Germinal center (tissue), 1 donor: ENCODE measurements at places on chromosomes 5 and 9.

GRCh38 chr9:111481885-111482636 lies 2.1 kb downstream of the ECPAS start:
- DNase-seq, result no peak

GRCh38 chr9:90368241-90368640 lies 274.4 kb downstream of the DIRAS2 start:
- no peak for DNase-seq

DNA sequence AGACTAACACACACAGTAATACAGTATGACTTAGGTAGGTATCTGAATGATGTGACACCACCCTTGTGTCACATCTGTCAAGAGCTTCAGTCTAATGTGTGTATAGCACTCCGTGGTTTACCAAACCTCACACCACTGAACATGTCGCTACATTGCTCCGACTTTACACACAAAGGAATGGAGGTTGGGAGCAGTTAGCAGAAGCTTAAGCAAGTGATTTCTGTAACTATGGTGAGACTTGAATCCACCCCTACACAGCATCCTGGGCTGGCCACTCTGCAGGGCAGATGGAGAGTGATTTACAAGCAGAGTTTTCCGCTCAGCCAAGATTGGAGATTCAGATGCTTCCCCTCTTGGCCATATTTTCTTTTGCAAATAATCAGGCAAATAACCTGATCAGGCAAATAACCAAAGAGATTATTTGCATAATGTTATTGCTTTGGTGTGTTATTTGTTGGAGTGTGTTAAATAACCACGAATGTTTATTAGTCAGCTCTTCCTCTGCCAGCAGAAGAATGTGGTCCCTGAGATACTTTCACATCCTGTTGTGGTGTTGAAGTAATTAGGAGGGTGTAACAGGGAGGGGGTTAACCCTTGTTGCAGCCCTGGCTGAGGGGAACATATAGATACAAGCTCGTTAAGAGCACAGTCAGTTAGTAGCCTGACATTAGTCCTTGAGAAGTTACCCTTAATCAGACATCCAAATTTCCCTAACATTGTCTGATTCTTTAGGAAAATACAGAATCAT lies 92.8 kb downstream of the SNX18 start:
- peak; percentile 65 for DNase-seq

DNA sequence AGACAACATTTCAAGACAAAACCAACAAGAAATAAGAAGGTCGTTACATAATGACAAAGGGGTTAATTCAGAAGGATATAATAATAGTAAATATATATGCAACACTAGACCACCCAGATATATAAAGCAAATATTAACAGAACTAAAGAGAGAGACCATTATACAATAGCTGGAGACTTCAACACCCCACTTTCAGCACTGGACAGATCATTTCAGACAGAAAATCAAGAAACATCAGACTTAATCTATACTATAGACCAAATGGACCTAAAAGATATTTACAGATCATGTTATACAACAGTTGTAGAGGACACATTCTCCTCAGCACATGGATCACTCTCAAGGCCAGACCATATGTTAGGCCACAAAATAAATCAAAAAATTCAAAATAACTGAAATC lies 26.8 kb downstream of the CERT1 start:
- DNase-seq, result no peak

- DNase-seq, result no peak
These were observed 396.9 kb downstream of the CDH9 start for GRCh38 chr5:26641492-26641891.

GRCh38 chr5:14396066-14396465 lies 185.5 kb upstream of the OTULINL start:
- DNase-seq, result no peak

- DNase-seq, result peak; percentile 54
These were observed 530 bp downstream of the TMEFF1 start for GRCh38 chr9:100473276-100474081.

DNA sequence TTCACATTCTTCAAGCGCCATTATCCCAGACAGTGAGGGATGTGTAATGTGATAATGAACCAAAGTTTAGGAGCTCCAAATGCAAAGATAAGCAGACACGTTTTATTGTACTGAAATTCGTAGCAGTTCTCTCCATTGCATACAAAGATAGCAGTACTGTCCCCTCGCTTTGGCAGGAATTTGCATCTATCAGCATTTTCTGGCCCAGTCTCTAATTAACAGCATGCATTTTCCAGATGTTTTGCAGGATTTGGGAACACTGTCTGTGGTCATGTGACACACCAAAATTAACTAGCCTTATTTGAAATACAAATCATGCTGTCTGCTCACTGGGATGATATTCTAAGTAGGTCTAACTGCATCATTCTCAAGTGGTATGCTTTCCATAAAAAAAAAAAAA lies 235.9 kb upstream of the TRPM3 start:
- DNase-seq, result no peak

DNA sequence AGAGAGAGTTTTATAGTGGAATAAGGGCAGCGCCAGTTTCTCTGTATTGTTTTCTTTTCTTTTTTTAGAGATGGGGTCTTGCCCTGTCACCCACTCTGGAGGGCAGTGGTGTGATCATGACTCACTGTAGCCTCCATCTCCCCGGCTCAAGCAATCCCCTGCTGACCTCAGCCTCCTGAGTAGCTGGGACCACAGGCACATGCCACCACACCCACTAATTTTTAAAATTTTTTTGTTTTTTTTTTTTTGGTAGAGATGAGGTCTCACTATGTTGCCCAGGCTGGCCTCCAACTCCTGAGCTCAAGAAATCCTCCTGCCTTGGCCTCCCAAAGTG lies 119.0 kb downstream of the PIK3R1 start:
- no peak for DNase-seq

DNA sequence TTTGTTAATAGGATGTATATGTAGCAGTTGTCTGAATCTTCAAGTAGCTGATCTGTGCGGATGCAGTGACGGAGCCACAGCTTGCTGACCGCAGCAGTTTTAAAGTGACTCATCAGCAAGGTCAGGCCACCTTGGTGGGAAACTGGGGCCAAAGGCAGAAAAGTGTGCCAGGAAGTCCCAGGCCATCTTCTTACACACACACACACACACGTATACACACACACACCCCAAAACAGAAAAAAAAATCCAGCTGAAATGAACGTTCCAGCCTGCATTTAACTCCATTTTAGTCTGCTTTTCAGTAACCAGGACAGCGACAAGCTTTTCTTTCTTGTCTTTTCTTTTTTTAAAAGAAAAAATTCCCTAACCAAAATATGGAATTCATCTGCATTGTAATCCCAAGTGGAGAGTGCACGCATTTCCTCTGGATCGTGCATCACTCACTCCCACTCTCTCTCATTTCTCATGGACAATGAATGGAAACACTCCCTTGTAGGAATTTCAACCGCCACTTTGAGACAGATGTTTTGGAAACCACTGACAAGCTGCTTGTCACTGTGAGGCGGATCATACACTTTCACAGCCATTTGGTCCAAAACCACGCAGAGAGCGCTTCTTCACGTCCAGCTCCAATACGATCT lies 103.9 kb downstream of the LHFPL2 start:
- no peak for DNase-seq

DNA sequence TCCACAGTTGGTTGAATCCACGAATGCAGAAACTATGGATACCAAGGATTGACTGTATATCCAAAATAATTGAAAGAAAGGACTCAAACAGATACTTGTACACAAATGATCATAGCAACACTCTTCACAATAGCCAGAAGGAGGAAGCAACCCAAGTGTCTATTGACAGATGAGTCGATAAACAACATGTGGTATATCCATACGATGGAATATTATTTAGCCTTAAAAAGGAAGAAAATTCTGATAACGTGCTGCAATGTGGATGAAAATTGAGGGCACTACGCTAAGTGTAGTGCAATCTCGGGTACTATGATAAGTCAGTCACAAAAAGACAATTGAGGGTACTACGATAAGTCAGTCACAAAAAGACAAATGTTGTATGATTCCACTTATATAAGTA lies 83.6 kb upstream of the CPEB4 start:
- DNase-seq, result no peak

- DNase-seq, result no peak
These were observed 225.3 kb downstream of the AGTPBP1 start for GRCh38 chr9:85516455-85516854.

DNA sequence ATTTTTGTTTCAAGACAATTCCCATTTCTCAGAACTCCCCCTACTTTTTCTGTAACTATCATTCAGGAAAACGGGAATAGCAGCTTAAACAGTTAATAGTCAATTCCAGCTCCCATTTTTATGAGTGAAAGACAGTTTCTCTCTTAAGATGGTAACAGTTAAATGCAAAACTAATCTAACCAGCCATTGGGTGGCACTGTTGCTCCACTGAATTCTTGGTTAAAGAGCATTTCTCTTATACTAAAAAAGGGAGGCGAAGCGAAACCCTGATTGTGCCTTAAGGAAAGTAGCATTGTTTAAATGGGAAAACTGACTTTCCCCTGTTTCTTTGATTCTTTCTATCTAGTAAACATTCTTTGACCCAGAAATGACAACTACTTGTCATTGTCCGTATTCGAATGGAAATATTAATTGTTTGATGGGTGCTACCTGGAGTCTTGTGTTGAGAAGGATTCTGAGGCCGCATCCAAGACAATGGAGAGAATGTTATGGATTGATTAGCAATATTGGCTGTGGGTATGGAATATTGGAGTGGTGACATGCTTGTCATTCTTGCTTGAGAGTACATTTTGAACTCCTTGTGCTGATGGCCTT lies 507.8 kb downstream of the MAT2B start:
- peak; percentile 11 for DNase-seq

- no peak for DNase-seq
These were observed 88.8 kb downstream of the ANXA2R start for GRCh38 chr5:42951293-42951840.

DNA sequence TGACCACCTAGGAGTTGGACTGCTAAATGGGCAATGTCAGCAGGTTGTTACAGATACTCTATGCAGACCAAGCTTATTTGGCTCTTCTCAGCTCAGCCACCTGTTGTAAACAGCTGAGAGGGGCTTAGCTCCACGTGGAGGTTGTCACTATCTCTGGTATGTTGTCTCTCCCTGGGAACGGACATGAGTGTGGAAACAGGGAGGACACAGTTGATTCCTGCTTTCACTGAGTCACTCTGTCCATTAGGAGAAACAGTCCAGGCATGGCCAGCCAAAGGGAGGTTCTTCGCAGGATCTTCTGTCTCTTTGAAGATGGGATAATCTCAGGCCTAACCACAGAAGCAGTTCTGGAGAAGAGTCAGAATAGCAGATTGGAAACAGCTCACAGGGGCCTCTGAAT lies 121.2 kb downstream of the PALM2AKAP2 start:
- no peak for DNase-seq

DNA sequence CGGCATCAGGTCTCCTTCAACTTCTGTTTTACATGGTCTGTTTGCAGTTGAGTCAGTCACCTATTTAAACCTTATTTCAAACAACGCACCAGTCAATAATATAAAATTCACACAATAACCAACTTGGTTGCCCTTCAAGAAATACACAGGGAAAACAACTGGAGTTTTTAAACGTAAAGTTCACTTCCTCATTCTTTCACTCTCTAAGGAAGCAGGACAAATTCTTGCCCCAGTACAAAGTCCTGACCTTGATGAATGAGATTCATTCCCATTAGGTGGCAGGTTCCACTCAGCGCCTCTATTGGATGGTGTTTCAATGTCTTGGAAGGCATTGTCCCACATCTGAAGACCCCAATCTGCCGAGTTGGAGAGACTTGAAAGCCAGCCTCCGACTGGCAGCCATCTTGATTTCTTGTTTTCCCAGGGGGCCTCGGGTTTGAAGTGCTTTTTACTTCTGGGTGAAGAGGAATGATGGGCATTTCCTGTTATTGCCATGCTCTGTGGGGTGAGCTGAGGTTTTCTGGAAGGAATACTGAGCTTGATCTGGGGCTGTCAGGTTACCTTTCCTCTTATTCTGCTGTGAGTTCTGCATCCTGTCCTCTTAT lies 105.0 kb downstream of the ACER2 start:
- DNase-seq, result no peak

DNA sequence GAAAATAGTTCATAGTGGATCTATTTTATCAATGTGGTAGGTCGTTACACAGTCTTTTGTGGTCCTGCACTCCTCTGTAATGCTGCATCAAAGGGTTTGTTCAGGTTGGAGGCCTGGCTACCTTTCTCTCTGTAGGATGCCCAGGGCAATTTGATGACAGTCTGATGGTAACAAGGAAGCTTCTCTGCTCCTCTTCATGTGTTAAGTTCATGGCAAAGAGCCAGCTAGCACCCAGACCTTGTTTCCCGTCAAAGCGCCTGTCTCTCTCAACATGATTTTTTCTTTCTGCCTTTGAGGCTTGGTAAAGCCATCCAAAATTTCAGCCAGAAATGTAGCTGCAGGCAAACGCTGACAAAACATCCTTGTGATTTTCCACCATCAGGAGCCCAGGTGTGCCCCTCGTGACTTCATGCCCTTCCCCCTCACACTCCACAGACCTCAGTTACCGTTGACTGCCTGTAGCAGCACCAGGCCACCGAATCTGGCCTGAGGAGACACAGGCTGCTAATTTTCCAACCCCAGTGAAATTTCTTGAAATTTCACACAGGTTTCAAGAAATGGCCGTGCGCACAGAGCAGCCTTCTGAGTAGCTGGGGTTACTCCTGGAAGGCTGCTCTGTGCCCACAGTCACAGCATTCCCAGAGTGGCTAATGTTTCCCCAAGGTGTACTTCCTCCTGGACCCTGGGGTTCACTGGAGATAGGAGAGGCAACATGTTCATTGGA lies 292.7 kb downstream of the CWC27 start:
- peak; percentile 66 for DNase-seq

DNA sequence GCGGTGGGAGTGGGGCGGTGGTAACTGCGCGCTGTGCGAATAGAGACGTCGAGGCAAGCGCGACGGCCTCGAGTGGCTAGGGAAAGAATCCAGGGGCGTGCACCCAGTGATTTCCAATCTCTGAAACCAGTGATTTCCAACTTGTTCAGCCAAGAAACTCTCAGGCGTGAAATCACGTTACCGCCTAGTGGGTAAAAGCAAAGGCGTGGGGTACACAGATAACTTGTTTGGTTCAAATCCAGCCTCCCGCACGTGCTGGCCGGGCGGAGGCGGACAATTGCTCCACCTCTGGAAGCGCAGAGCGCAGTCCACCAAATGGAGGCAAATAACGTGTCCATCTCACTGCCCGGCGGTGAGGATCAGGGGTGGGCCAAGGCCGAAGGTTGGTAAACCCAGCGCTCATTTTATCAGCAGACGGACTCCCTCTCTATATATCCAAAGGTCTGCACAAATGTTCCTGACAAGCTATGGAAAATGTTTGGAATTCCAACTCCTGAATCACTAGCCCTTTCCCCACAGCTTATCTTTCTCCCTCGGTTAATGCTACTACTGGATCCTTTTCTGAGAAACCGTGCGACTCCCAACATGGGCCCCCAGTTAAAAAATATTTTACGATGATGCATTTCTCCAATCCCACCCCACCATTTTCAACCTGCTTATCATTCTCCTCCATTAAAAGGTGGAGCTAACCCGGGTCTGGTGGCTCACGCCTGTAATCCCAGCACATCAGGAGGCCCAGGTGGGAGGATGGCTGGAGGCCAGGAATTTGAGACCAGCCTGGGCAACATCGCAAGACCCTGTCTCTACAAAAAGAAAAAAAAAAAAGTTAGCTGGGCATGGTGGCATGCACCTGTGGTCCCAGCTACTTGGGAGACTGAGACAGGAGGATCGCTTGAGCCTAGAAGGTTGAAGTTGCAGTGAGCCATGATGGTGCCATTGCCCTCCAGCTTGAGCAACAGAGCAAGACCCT lies 950 bp upstream of the FNBP1 start:
- no peak for DNase-seq

GRCh38 chr5:59887274-59887673 lies 6.3 kb downstream of the PDE4D start:
- no peak for DNase-seq
